Tibial artery (tissue), 4 donors: ENCODE measurements at places on chromosomes 6 and 20.

DNA sequence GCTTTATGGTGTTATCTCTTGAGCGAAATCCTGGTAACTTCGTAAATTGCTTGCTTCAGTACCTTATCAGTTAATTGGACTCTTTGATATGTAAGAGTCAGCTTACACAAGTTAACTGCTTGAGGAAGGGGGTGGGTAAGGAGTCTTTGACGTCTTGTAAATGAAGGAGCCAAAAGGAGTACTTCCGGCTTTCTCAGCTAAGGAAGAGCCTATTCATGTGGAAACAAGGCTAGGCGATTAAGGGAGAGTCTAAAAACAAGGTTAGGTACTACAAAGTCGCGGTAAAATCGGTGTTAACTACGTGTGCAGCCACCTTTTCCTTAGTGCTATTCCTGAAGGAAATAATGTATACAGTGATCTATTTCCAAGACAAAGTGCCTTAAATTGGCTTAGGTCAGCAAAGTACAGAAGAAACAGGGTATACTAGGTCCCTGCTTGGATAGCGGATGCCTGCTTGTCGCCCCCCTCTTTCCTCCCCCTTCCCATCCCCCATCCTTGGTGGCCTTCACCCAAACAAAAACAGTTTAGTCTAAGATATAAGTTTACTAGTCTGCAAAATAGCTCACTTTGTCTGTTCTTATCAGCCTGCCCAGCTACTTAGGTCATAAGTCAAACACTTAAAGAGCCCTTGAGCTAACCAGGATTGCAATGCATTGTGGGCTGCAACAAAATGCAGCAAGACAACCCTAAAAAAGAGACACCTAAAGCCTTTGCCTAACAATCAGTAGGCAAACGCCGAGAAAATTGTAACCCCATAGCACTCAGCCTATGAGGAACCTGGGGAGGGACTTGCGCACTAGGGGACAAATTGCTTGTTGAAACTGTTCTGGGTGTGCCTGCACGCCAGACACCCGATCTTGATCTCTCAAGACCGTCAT is 147.3 kb downstream of the TRIM27 start:
- DNase-seq: no peak

GRCh38 chr6:143749891-143750290 is 72.1 kb downstream of the PHACTR2 start:
- no peak for DNase-seq

GRCh38 chr6:37516920-37517405 is 17.3 kb upstream of the CCDC167 start:
- no peak for DNase-seq

- DNase-seq: no peak
These were observed 10.2 kb upstream of the TGM3 start for GRCh38 chr20:2285613-2286012.

DNA sequence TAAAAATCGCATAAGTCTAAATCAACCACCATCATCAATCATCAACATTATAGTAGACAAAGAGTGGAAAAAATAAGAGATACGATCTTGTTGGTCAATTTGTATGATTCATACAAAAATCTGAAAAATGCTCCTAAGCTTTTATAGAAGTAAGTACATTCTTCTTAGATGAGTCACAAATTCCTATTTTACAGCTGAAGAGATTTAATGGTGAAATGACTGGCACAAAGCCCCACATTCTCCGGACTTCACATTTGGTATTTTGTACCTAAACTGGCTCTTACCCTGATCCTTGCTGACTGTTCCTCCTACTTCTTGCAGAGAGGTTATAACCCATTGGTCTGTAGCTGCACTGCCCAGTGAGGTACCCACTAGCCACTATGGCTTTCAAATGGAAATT is 29.9 kb upstream of the PREP start:
- DNase-seq: no peak

- DNase-seq: no peak
These were observed 31.3 kb upstream of the ADGRF1 start for GRCh38 chr6:47073125-47074110.

DNA sequence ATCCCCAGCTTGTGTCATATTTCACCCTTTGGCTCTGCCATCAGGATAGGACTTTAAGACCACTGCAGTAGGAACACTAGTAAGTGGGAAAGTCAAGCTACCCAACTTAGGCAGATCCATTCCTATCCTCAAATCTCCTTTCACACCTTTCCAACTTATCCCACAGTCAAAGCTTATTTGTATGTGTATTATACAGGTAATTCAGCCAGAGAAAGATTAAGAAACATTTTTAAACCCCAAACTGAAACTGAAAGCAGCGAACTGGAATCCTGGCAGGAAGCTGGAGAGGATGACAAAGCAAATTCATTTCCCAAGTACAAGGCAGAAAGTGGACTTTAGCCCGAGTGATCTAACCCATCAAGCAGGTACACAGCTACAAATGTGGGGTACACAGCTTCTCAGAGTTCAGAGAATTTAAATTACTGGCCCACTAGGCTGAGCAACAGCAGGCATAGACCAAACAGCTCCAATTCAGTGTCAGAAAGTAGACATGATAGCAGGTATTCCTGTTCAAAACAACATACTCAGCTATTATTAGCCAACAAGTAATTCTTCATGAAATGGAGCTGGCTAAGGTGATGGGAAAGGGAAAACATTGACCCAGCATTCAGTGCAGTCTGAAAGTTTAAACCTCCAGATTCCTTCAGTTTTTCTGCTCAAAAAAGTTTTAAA is 39.1 kb downstream of the ILRUN start:
- DNase-seq: no peak

- DNase-seq: no peak
These were observed 114.3 kb upstream of the F13A1 start for GRCh38 chr6:6434723-6435122.

DNA sequence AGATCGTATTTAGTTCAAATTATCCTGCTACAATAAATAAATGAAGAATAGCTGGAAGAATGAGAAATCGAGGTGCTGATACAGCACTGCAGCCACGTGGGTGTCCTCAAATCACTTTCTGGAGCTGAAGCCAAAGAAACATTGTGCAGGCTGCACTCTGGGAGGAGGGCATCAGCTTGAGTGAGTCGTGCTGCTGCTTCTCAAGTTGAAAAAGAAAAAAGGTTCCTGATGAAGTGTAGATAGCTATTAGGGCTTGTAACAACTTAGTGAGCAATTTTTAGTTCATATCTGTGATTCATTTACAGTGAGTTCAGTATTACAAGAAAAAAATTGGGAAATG is 40.5 kb downstream of the DSE start:
- no peak for DNase-seq

GRCh38 chr6:1622851-1623768 is 13.4 kb downstream of the FOXC1 start:
- peak; percentile 79 for DNase-seq

DNA sequence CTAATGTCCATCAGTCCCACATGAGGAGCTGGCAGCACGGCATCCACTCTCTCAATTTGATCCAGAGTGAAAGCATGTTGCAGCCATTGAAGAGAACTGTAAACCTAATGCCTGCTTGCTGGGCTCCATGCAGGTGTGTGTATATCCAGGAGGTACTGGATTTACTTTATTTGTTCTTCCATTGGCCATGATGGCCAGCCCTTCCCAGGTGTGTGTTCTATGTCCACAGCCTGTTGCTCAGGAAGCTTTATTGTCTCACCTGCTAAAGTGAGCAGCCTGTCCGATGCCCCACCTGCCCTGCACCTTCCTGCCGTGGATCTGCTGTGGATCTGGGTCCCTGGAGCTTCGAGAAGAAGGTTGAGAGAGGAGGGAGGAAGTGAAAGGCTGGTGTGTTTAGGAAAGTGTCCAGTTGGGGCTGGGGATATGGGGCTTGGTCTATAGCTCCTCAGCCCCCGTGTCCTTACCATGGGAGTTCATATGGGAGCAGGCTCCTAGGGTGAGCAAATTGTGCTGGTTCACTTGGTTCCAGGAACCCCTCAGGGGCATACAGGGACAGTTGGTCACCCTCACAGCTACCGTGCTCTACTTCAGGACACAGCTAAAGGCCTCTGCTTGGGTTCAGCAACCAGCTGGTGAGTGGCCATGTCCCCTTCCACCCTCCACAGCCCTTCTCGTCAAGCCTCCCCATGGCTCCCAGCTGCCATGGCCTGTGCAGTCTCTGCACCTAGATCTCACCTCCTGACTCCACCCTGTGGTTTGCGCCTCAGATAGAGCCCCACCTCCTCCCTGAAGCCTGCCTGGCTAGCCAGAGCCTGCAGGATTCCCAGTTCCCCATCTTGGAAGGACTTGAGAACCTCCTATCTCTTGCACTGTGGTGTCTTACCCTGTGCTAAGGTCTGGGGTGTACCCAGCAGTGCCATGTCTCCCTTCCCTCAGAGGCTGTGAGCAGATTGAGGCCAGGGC is 12.7 kb downstream of the TREML2 start:
- DNase-seq: no peak

GRCh38 chr20:25460566-25461280 is 53.2 kb downstream of the GINS1 start:
- DNase-seq: no peak

- no peak for DNase-seq
These were observed 225.9 kb upstream of the CST7 start for GRCh38 chr20:24723186-24723585.

DNA sequence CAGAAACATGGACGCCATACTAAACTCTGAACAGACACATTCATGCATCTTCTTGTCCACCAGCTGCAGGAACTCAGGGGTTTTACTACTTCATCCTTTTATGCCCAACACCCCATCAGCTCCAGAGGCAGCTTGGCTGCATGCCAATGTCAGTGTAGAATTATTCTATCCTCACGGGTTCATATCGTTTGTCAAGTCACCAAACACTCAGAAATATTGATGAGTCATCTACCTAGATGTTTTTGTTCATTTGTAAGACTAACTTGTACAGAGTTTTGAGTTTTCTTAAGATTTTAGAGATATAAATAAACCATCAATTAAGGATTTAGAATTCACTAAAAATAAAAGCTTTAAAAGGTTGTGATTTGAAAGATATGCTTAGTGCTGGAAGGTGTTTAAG is 590.7 kb upstream of the FLRT3 start:
- DNase-seq: no peak

DNA sequence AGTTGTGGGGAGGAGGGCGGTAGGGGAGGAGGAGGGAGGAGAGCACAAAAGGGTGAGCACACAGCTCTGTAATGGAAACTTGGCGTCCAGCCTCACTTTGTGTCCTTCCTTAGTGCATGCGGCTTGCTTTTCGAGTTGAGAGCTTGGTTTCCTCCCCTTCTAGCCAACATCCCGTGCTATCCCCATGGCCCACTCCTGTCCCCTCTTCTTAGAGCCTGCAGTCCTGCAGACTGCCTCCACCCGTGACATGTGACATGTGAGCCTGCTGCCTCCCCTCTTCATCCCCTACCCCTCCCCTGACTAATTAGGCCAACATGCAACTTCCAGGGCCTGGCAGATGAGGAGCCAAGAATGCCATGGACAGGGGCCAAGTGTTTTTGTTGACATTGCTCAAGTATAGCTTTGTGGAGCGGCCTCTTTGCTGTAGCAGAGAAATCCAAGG is 63.2 kb downstream of the SLC24A3 start:
- peak; percentile 78 for DNase-seq

- peak; percentile 27 for DNase-seq
These were observed 55.1 kb upstream of the CEP162 start for GRCh38 chr6:84282550-84282949.

- DNase-seq: no peak
These were observed 15.0 kb downstream of the PPP1R10 start for GRCh38 chr6:30601815-30602641.

DNA sequence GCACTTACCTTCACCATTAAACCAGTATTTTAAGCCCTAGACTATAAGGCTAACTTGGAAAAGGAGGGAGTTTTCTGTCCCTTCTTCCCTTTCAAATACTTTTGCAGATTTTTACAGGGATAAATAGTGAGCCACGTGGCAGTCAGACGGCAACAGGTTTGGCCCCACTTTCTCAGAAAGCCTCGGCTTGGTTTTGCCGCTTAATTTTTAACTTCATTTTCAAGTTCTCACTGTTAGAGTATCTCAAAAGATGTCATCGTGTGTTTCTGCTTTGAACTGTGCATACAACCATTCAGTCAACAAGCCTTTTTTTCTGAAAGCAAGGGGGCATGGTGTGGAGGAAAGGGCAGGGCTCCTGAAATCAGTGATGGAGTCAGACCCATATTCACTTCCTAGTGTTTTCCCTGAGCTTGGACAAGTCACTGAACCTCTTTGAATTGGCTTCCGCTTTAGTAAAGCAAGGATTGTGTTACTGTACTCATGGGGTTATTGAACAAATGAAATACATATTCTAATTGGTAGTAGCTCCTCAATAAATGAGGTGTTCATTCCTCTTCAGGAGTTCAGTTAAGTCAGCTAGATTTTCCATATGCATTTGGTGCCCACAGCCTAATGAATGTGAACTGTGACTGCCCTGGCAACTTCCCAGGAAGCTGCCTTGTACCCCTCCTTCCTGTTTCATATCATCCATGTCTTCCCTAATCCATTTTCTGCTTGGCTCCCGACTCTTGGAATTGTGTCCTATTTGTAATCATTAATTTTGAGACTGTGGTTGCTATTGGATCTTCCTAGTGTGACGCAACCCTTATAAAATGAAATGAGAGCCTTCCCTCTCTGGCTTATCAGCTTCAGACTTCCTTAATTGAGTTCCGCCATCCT is at the start of gene SLC17A2:
Gene SLC17A2 (minus strand): TSS at position 160 of the 879 bp plus-strand sequence. CDS start 4,895 bp downstream, outside the sequence.
- DNase-seq: no peak

DNA sequence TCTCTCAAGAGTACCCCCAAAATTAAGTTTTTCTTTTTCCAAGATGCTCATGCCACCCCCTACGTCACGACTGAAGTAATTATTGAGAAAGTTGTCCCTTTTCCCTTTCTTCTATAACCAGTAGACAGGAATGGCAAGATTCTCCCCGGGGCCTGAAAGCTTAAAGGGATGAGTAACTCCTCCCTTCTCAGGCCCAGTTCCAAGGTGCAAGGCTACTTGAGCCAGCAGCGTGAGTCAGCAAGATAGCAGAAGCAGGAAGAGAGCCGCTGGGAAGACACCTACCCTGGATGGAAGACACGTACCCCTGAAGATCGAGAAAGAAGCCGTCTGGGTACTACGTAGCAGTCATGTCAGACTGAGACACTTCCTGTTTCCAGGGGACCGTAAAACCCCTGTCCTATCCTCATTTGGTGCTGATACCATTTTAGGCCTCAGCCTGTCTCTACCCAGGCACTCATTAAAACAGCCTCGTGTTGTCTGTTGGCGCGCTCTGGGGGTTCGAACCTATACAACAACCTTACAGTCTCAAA is 241.0 kb downstream of the ADGRG6 start:
- DNase-seq: peak; percentile 66

DNA sequence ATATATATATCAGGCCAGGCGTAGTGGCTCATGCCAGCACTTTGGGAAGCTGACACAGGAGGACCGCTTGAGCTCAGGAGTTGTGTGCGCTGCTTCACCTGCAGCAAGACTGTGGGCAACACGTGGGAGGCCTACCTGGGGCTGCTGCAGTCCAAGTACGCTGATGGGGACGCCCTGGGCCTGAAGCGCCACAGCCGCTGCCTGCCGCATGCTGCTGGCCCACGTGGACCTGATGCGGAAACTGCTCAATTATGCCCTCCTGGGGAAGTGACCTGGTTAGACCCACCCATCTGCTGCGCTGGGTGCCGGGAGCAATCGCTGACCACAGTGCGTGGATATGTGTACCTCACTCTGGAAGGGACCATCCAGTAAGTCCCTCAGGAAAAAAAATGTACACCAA is 1.8 kb upstream of the PSORS1C2 start:
- DNase-seq: no peak

GRCh38 chr6:29762781-29763214 is 39.6 kb downstream of the HLA-F start:
- DNase-seq: no peak
